ENCODE measurements at places on chromosomes 3 and 15.

GRCh38 chr3:194740859-194741491 is 55.3 kb downstream of the FAM43A start:
- DNase-seq, result no peak

DNA sequence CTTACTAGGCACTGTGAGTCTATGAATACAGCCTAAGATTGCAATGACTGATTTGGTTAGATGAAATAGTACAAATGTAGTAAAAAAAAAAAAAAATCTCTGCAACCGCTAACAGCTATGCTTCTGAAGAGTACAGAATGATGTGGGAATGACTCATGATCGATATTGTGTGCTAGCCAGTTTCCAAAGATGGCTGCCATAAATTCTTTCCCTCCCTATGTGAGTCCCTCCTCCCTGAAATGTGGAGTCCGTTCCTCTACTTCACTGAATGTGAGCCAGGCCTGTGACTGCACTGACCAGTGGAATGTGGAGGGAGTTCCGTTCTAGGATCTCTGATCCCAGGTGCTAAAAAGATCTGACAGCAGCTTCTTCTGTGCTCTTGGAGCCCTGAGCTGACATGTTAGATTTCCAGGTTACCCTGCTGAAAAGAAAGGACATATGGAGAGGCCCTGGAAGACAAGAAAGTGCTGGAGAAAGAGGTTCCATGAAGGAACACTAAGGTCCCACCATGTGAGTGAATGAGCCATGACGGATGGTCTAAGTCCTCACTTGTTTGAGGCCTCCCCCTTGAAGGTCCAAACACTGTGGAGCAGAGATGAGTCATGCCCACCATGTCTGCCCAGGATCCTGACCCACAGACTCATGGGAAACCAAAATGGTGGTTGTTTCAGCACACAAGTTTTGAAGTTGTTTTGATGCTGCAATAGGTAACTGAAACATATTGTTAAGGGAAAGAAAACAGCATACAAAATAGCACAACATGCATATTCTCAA is 46.3 kb downstream of the DGKG start:
- DNase-seq, result no peak

DNA sequence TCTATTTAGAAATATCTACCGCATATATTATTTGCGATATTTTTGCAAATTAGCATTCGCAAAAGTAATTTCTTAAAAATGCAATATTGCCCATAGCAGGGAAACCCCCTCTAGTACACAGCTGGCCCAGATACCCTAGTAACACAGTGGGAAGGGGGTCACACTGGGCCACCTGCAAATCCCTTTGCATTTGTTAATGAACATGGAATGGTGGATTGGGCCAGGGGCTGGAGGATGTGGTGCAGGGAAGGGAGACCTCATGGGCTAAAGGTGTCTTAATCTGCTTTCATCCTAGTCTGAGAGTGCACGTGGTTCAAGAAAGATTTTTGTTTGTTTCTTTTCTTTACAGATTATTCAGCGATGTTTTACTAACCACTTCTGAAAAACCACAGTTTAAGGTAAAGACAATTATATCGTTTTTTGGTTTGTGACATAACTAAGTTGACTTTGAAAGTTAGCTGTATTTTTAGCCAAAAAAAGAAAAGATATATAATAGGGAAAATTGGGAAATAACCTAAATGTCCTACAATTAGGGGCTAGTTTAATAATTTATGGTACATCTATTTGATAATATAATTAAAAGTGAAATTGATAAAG is 30.0 kb downstream of the PDHB start:
- no peak for DNase-seq

DNA sequence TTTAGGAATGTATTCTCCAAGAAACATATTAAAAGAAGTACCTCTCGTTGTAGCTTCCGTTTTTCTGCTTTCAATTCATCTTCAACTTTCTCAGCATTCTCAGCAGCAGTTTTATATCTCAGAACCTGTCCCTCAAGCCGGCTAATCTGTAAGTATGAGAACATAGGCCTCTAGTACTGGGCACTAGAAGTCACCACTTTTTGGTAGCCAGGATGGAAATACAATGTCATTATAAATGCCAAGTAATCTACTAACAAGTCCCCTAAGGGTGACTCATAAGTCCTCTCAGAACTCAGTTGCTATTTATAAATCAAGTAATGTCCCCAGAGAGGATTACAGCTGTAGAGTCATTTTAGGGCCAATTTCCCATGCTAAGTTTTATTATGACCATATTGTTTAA is 61.1 kb downstream of the MLH1 start:
- no peak for DNase-seq

GRCh38 chr3:197375001-197375441 is 76.6 kb upstream of the DLG1 start:
- DNase-seq, result no peak

DNA sequence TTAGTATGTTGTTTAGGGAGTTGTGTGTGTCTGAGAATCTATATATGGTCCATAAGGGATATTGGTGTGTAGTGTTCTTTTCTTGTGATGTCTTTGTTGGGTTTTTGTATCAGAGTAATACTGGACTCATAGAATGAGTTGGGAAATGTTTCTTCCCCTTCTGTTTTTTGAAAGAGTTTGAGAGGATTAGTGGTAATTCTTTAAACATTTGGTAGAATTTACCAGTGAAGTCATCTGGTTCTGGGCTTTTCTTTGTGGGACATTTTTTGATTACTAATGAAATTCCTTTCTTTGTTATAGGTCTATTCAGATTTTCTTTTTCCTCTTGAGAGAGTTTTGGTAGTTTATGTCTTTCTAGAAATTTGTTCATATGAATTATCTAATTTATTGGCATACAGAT is 16.9 kb downstream of the ACKR2 start:
- no peak for DNase-seq

DNA sequence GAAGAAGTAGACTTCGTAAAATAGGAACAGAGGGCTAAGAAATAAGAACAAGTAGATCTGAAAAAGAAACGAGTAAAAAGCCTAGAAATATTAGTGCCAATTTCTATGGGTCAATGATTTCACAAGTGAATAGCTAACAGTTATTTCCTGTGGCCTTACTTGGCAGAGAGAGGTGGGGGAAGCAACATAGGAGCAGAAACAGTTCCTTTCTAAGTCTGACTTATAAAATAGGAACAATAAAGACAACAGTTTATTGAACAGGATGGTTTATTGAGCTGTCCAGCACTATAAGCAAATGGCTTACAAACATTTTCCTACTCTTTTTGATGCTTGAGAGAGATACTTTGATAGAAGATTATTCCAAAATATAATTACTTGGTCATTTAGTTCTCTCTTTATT is 37.9 kb downstream of the AGTR1 start:
- no peak for DNase-seq

DNA sequence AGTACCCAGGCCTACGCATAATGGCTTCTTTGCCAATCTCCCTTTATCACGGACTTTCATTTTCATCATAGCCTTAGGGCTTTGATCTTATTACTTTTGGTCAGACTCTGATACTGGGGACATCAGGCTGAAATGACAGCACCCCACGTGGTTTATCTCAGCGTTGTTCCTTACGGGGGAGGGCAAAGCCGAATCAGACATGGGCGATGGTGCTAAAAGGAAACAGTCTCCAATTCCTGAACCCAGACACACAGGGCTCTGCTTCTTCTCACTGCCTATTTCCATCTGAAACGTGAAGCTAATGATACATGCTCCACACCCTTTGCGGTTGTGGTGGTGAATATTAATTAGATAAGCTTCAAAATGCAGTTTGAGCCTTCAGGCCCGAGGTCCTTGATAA is 59.4 kb upstream of the CD47 start:
- no peak for DNase-seq

DNA sequence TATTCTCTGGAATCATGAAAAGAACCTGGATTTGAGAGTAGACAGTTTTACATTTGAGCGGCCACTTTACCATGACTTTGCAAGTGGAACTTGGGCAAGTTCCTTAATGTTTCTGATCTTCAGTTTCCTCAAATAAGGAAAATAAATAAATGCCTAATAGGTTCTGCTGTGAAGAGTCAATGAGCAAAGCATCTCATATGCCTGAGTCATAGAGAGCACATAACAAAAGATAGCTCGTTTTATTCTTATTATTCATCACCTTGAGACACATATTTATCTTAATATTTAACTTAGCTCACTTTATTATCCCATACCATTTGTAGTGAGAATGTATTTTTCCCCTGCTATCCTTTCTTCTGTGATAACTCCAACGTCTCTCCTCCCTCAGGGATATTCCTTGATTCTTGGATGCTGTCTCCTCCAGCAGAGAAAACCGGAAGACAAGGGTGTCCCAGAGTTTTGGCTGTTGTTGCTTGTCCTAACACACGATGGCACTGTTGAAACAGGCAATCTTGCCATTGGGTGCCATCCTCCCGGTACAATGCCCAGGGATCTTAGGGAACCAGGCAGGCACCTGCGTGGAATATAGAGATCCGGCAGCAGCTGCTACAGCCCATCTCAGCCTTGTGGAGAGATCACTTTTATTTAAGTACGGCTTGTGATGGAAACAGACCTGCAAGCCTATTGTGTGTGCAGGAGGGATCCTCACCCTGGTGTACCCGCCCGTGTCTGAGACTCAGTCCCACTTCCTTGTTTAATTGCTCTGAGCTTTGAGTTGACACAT is 33.3 kb upstream of the VPS33B start:
- DNase-seq, result no peak
